MCF 10A (cell line): ENCODE measurements at places on chromosomes 13 and 19. TPM values are rescaled to one million over a fixed set of nuclear protein-coding genes. Genes with fewer than 3 reads are reported as not detected.

The ZNF667 gene
- not detected in 2 replicates for total RNA-seq

The LRRC8E gene
- total RNA-seq = 10.3 and 11.8 TPM in 2 replicates

The PINLYP gene
- total RNA-seq = 0.74 TPM in 1 of 2 replicates, not detected in the other

The SIX5 gene
- 17.3 and 19.6 TPM in 2 replicates for total RNA-seq

The MYO9B gene
- 43.5 and 49.5 TPM in 2 replicates for total RNA-seq

GRCh38 chr13:46686171-46686570, 110.8 kb downstream of the ESD start:
- no peak for DNase-seq
- H3K36me3 ChIP-seq = peaks cover 25% of the 10 kb centered on the region
- H3K4me3 ChIP-seq = no peak overlapping the region
- H3K27ac ChIP-seq = no peak overlapping the region
- no peaks in the 10 kb centered on the region for H3K27me3 ChIP-seq

DNA sequence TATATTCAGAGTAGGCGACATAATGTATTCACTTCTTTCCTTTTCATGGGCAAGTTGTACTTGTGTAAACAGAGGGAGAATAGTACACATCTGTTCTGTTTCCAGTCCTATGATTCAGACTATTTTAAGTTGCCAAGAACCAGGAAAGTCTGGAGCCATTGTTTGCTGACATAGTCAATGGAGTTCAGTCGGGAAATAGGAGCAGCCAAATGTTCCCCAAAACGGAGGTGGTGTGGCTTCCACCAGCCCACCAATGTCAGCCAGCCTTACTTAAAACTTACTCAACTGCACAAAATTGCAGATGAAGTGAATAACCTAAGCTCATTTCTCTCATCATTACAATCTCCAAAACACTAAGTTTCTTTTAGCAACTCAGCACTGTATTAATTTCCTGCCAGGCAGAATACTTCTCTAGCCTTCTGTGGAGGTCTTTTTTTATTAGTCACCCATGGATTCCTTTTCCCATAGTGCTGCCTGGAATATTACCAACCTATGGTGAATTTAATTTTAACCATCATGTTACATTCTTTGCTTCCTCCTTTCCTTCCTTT, 22.3 kb upstream of the CSNK1A1L start:
- no peak overlapping the region for H3K4me3 ChIP-seq
- H3K36me3 ChIP-seq = no peaks in the 10 kb centered on the region

DNA sequence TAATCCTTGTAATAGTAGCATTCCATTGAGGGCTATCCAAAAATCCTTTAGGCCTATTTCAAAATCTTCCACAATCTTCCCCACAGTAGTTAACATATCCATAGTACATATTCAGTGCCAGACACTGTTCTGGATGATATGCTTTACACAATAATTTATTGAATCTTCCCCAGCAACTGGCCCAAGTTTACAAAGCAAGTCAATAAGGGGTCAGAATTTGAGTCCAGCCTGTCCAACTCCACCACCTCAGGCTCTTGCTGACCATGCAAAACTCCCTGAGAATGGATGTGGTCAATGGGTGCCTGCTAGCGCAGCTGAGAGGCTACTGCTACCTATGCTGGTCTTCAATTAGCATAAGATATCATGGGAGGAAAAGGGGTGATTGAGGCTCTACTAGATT, 529.6 kb downstream of the FGF9 start:
- H3K4me1 ChIP-seq = peaks cover 7% of the 10 kb centered on the region
- no peaks in the 10 kb centered on the region for H3K36me3 ChIP-seq
- no peak overlapping the region for H3K27ac ChIP-seq
- no peak for DNase-seq
- H3K4me3 ChIP-seq = no peak overlapping the region
- no peaks in the 10 kb centered on the region for H3K27me3 ChIP-seq

DNA sequence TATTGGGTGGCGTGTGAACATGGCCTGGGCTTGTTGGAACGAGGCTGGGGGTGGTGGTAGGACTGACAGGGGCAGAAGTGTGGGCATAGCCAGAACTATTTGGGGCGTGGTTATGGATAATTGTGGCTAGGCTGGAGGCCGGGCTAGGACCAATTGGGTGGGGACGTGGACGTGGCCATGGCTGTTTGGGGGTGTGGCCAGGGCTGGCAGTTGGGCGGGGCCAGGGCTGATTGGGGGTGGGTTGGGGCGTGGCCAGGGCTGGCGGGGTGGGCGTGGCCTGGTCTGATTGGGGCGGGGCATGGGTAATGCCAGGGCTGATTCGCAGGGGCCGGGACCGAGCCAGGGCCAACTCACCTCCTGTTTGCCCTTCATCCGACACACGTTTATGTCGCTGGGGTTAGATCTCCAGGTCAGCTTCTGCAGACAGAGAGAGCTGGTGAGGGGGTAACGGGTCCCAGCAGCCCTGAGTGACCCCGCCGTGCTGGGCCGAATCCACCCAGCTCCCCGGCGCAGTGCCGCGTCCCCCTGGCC, 2.8 kb downstream of the SEMA6B start:
- no peak overlapping the region for H3K27ac ChIP-seq
- H3K4me3 ChIP-seq = no peak overlapping the region
- DNase-seq = peak; percentile 86
- H3K36me3 ChIP-seq = no peaks in the 10 kb centered on the region

GRCh38 chr13:68056816-68057710, 826.9 kb upstream of the PCDH9 start:
- peak overlapping the region; percentile 54 for H3K27ac ChIP-seq
- no peak overlapping the region for H3K4me3 ChIP-seq
- H3K27me3 ChIP-seq = no peaks in the 10 kb centered on the region
- peaks cover 18% of the 10 kb centered on the region for H3K4me1 ChIP-seq
- H3K36me3 ChIP-seq = peaks cover 8% of the 10 kb centered on the region

DNA sequence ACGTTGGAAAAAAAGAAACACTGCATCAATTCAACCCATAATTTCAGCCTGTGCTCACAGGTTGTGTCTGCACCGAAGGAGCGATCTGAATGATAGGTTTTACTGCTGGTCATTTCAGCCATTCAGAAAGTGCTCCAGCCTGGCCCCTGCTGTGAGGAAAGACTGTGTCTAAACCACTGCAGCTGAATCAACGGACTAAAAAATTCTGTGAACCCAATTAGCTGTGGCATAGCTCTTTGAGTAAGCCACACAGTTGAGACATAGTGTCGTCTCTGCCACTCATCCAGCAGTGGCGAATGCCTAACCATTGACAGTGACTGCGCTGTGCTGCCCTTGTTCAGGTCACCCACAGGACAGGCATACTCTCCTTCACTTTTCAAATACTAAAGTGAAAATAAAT, 179.8 kb downstream of the COG6 start:
- H3K27ac ChIP-seq = no peak overlapping the region
- peak; percentile 4 for DNase-seq
- no peaks in the 10 kb centered on the region for H3K36me3 ChIP-seq
- H3K4me3 ChIP-seq = no peak overlapping the region
- H3K4me1 ChIP-seq = no peaks in the 10 kb centered on the region
